Stimulated activated naive CD8-positive, alpha-beta T cell treated with anti-CD3 and anti-CD28 coated beads, Interleukin-15, Interleukin-2, amounts not matched to agents 100 U/mL and 50 U/mL, for 24 hours (primary cell): ENCODE measurements at places on chromosomes 4 and X.

GRCh38 chr4:86038037-86038436 is 321.8 kb downstream of the MAPK10 start:
- no peak for DNase-seq

GRCh38 chr4:82798168-82799005 is at the start of gene SCD5:
Gene SCD5 (minus strand): TSS chr4:82798796. CDS start chr4:82798537, 259 bp downstream.
- DNase-seq = peak; percentile 65

DNA sequence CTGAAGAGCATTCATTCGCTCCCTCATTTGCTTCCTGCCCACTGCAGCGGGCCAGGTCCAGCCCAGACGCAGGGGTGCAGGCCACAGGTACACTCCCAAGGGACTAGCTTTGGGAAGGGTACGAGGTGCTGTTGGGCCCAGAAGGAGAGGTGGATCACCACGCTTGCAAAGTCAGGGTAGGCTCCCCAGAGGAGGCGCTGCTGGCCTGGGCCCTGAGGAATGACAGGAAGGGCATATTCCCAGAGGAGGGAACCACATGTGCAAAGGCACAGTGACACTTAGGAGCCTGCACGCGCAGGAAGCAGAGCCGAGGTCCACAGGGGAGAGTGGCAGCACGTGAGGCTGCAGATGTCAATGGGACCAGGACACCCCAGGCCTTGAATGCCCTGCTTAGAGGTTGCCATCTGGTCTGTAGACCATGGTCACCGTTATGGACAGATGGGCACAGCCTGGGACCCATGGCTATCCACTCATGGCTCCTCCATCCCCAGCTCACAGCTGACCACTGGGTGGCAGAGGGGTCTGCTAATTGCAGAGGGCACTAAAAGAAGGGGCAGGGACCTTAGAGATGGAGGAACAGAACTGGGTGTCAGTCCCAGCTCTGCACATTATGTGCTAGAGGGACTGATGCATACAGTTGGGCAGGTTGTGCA is 7.9 kb downstream of the HTRA3 start:
- no peak for DNase-seq

DNA sequence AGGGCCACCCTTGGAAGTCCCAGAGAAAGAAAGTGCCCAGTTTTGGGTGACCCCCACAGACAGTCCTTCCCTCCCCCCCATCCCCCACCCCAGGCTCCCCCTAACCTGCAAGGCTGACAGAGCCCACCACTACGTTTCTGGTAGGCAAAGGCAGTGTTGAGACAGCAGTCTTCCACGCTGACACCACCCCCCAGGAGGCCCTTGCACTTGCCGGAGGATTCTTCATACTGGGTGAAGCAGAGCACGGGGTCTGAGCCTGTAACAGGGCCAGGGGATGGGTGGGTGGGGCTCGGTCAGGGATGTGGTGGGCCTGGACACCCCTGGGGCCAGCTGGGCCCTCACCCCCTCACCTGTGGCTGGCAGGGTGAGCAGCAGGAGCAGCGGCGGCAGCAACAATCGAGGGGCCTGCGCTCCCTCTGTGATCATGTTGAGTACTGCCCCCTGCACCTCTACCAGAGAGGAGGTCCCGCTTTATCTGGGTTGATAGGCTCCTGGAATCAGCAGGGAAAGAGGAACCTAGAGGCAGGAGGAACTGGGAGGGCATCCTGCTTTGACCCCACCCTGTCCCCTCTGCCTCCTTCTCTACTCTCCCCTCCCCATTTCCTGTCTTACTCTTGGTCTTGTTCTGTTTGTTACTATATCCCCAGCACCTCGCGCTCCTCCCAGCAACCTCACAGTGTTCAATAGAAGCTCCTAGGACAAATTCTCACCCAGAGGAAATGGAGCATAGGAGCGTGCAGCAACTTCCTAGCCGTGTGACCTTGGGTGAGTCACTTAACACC is at the start of gene CFP:
CFP (minus strand) TSS at position 512 of the 782 bp plus-strand sequence; CDS start at position 426, 86 bp downstream.
- no peak for DNase-seq

DNA sequence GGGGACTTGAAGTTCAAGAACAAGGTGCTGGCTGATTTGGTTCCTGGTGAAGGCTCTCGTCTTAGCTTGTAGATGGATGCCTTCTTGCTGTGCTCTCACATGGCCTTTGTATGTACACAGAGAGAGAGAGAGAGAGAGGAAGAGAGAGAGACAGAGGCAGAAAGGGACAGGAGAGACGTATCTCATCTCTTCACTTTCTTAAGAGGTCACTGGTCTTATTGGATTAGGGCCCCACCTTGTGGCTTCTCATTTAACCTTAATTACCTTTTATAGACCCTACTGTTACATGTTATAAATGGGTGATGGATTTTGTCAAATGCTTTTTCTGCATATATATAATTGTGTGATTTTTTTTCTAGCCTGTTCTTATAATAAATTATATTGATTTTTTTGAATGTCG is 1444.2 kb downstream of the ADGRL3 start:
- no peak for DNase-seq

DNA sequence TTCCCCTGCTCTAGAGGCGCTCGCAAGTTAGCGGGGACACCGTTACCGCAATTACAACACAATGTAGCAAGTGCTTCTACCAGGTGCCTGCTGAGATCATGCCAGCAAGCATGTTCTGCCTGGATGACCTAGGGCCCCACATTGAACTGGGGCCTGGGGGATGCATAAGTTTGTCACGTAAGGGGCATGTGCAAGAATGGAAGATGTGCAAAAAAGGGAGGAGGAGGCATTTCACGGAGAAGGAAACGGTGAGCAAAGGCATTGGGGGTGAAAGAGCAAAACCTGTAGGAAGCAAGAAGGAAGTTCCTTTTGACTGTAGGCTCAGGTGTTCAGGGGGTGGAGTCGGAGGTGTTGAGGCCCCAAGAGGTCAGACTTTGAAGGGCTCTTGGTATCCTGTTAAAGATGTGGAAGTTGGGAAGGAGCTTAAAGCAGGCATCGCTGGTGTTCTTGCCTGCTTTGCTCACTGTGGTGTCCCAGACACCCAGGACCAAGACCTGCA is 602 bp upstream of the SCARB2 start:
- DNase-seq = no peak

GRCh38 chrX:49089553-49089952 is 9.9 kb upstream of the WDR45 start:
- DNase-seq = no peak

DNA sequence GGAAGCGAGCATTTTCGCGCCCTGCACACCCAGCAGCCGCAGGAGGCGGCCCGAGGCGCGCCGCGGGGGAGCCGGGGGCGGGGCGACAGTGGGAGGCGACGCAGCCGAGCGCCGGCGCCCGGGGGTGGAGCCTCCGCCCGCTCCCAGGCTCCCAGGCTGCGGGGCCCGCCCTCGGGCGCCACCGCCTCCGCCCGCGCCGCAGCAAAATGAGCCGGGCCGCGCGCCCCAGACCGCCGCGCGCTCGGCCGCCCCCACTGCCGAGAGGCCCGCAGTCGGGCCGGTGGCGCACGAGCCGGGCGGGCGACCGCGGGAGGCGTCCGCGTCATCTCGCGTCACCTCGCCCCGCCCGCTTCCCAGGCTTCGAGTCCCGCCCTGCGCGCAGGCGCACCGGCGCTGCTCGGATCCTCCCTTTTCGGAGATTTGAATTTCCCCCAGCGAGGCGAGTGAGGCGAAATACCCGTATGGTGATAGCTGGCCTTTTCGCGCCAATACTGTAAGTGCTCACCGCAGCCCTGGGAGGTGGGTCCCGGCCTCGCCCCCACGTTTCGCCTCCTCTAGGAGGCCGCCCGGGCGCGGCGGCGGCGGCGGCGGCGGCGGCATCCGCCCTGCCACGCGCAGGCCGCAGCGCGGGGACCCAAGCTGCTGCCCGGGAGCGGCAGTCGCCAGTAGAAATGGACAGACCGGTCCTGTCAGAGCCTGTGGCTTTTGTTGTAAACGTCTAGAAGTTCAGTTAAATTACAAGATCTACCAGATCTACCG is at the start of gene TMEM187:
TMEM187 (plus strand) TSS at position 387 of the 759 bp plus-strand sequence. CDS start 9,309 bp downstream, outside the sequence.
- DNase-seq = peak; percentile 87

- peak; percentile 60 for DNase-seq
Observed at GRCh38 chr4:10098780-10099160, 17.8 kb downstream of the WDR1 start.

GRCh38 chrX:44228621-44229020 is 114.9 kb downstream of the EFHC2 start:
- no peak for DNase-seq

GRCh38 chr4:149026696-149027095 is 584.5 kb upstream of the NR3C2 start:
- DNase-seq = no peak

DNA sequence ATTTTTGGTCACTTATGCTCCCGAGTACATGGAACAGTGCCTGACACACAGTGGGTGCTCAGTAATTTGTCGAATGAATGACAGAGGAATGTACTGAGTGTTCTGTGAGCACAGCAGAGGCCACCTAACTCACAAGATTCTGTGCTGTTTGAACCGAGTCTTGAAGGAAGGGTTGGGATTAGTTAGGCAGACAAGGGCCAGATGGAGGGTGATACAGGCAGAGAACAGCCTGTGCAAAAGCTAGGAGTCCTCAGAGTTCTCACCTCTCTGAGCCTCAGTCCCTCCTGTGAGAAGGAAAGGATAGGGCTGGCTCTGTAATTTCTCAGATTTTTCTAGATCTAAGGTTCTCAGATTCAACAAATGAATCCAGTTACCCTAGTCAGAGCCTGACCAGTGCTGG is 108.8 kb downstream of the NHSL2 start:
- no peak for DNase-seq

GRCh38 chr4:2361366-2362265 is 56.8 kb downstream of the ZFYVE28 start:
- DNase-seq = no peak

- no peak for DNase-seq
Observed at GRCh38 chr4:114249561-114249960, 270.1 kb upstream of the ARSJ start.

DNA sequence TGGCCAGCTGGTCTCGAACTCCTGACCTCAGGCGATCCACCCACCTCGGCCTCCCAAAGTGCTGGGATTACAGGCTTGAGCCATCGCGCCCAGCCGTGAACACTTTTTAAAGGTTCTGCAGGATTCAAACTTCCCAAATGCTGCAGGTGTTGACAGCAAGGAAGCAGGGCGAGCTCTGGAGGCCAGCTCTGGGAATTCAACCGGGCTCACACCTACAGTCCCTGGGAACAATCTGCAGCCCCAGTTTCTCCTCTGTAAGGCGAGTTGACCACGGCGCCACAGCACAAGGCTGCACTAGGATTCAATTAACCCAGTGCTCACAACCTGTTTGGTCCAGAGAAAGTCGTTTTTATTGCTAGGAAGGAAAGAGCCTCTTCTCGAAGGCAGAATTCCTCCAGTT is 1.6 kb downstream of the MTNR1A start:
- DNase-seq = no peak

GRCh38 chrX:9647431-9647830 is 118.2 kb downstream of the GPR143 start:
- DNase-seq = no peak
